ENCODE measurements at places on chromosomes 12 and 14.

GRCh38 chr14:33186656-33187055 is 248.0 kb downstream of the NPAS3 start:
- DNase-seq, result no peak

GRCh38 chr14:29857551-29857950 is 70.1 kb downstream of the PRKD1 start:
- DNase-seq, result no peak

DNA sequence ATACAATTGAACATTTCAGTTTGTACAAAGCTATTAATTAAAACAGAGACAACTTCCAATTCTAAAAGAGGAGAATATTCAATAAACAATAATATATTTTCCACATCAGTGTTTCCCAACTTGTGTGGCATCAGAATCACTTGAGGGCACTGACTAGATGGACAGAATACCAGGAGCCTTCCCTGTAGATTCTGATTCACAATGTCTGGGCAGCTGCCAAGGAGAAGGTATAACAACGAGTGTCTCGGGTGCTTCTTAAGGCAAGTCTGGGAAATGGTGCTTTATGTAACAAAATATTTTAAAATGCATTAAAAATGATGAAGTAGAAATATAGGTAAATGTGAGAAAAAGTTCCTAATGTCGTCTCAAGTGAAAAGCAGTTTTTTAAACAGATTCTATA is 26.2 kb downstream of the GALC start:
- DNase-seq, result no peak

- DNase-seq, result peak; percentile 54
Observed at GRCh38 chr12:105921872-105922669, 216.7 kb downstream of the NUAK1 start.

DNA sequence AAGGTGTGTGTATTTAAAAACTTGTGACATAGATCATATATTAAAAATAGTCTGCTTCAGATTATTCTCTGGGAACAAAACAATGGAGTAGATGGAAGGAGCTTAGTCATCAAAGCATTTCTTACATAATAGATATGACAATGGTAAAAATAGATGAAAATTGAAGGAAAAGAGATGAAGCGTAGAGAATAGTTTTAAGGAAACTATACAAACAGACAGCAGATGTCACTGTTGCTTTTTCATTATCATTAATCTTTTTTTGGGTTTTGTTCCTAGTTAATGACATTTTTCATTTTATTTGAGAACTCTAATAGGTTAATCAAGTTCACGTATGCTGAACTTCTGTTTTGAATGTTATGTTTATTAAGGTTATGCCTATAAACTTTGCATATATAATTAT is 149.2 kb upstream of the FBXO33 start:
- no peak for DNase-seq

GRCh38 chr14:76326918-76327689 is 48.8 kb upstream of the ESRRB start:
- DNase-seq, result no peak

DNA sequence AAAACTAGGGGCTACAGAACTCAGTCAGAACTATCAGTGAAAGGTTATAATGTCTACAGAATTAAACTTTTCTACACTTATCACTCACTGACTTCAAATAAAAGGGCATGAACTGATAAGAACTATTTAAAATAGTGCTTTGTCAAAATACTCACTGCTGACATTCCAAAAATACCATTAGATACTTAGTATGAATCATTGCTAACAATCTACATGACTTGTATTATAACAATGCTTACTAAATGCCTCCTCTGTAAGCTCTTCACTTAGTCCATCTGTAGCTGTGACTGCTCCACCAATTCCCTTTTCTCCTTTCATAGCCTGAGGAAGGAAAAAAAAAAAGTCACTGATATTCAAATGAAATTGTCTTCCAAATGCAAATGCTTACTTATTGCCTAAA is 17.0 kb downstream of the NFYB start:
- no peak for DNase-seq

DNA sequence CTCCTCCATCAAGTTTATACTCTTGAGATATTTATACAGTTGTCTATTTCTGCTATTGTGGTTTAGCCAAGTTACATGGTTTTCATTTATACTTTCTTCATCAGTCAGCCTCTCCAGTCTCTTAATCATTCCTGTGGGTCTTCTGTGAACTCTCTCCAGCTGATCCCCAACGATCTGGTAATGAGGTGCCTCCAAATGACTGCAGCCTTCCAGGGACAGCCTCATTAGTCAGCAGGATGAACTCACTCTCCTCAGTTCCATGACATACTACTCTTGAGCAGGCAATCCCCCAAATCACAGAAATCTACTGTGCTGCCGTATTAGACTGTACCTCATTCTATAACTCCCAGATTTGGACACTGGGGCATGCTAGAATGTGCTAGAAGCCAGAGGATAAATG is 15.3 kb downstream of the AREL1 start:
- no peak for DNase-seq

- DNase-seq, result no peak
Observed at GRCh38 chr14:97543816-97544215, 746.6 kb downstream of the VRK1 start.

DNA sequence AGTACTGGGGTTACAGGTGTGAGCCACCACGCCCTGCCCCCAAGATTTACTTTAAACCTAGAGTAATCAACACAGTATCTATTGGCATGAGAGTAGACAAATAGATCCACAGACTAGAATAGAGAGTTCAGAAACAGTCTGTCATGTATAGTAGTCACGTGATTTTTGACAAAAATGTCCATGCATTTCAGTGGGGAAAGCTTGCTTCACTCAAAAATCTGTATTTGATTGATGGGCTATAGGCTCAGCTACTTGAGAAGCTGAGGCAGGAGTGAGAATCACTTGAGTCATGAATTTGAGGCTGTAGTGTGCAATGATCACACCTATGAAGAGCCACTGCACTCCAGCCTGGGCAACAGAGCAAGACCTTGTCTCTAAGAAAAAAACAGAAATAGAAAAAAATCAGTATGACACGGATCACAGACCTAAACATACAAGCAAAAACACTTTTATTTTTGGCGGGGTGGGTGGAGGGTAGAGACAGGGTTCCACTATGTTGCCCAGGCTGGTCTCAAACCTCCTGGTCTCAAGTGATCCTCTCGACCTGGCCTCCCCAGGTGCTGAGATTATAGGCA is 7.6 kb upstream of the ORAI1 start:
- DNase-seq, result no peak

DNA sequence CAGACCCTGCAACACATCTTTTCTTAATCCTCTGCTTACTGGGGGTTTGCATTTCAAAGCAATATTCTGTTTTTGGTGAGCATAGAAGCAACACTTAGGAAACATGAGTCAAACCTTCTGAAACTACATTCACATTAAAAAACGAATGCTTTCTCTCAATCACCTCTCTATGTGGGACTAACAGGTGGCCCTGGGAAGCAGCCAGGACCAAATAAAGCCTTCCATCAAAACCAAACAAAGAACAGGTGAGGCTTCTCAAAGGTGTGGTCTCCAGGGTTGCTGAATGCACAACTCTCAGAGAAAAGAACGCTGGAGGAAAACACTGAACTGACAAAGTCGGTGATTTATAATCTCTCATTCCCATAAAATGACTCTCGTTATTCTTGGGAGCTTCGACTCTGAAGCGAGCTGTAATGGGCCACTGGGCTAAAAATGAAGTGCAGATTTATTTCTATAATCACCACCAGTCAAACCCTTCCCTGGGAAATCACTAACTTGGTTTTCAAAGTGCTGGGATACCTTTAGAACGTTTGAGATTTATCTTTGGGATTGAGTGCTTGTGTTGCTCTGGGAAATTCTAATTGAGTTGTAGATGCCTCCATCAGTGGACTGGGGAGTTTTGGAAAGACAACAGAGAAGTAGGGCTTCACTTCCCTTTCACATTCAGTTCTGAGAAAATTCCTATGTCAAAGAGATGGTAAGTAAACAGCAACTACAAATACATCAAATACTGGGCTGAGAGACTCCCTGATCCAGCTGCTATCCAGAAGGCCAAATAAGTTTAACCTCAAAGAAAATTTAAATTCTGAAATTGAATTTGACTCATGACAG is 262.0 kb upstream of the TMPO start:
- DNase-seq, result no peak

DNA sequence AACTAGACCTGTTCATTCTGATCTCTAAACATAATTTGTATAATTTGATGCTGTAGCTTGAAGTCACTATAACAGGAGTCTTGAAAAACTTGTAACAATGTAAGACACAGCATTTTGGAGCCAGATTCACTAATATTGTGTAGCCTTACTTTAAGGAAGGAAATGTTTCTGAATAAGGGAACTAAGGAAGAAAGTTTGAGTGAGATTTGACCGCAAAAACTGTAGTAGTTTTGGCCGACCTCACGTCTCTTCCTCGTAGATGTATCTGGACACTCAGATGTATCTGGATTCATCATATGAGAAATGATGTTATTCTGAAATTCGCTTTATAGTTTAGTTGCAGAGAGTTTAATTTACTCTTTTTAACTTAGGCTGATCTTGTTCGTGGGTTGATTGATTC is 13.9 kb upstream of the DNAH10 start:
- DNase-seq, result no peak

DNA sequence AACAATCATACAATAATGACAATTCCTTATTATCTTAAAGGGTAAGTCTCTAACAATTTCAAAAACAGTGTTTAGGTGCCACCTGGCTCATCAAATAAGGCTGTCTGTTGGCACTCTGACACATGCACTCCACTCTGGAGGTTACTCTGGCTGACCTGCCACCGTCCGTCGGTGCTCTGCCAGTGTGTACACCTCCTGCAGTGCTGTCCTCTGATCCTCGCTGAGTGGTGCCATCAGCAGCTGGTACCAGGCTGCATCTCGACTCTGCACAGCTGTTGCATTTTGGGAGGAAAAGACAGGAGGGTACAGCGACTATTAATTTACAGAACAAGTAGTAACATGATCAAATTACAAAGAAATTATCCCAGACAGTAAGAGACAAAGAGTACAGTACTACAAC is 63.9 kb downstream of the IPO8 start:
- DNase-seq, result no peak

DNA sequence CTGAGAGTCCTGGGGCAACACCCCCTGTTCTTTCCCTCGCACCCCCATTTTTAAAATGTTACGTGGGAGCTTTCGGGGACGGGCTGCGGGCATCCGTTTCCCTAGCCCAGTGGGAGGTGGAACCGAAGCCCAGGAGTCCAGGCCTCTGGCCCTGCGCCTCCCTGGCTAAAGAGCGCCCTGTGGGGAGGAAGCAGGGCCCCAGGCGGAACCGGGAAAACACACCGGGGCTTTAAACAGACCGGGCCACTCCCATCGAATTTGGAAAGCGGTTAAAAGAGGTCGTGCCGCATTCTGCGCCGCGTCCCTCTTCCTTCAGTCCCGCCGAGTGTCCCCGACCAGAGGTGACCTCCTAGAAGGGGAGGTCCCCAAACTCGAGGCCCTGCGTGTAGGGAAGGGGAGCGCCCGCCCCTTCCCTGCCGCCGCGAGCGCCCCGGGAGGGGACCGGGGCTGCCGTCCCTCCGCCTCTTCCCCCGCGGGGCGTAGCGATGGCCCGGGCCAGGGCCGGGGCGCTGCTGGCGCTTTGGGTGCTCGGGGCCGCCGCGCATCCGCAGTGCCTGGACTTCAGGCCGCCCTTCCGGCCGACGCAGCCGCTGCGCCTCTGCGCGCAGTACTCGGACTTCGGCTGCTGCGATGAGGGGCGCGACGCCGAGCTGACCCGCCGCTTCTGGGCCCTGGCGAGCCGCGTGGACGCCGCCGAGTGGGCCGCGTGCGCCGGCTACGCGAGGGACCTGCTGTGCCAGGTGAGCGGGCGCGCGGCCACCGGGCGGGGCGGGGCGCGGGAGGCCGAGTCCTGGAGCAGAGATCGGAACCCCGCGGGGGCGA is at the start of gene HHIPL1:
Gene HHIPL1 (plus strand): TSS at position 407 of the 822 bp plus-strand sequence. CDS start 79 bp downstream, at position 486.
- DNase-seq, result peak; percentile 21

GRCh38 chr14:71327691-71328090 is 420.4 kb downstream of the PCNX1 start:
- DNase-seq, result no peak

DNA sequence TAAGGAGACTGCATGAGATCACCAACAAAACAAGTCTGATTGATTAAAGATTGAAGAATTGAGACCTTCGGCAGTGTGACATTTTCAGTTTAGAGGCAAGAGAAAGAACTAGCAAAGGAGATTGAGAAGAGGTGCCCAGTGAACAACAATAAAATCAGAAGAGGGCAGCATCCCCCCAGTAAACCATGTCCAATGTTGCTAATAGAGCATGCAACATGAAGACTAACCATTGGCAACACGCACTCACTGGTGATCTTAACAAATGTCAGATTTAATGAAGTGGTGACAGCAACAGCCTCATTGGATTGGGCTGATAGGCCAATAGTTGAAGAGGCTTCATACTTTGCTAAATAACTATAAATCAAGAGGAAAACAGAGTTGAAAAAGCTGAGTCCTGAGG is 20.7 kb upstream of the TAS2R14 start:
- DNase-seq, result no peak

GRCh38 chr12:94648578-94648977 is 1.8 kb downstream of the TMCC3 start:
- no peak for DNase-seq

DNA sequence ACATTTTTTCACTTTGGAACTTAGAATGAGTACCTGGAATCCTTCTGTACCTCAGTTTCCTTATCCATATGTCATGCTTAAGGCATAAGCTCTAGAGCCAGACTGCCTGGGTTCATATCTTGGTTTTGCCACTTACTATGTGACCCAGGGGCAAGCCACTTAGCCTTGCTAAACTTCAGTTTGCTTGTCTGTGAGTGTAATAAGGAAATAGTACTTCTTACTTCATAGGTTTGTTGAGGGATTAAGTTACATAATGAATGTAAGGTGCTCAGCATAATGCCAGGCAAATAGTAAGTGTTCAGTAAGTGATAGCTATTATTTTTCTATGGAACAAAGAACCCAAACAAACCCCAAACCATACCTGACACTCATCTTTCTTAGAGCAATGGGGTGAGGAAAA is 225.1 kb downstream of the BCAT1 start:
- no peak for DNase-seq

DNA sequence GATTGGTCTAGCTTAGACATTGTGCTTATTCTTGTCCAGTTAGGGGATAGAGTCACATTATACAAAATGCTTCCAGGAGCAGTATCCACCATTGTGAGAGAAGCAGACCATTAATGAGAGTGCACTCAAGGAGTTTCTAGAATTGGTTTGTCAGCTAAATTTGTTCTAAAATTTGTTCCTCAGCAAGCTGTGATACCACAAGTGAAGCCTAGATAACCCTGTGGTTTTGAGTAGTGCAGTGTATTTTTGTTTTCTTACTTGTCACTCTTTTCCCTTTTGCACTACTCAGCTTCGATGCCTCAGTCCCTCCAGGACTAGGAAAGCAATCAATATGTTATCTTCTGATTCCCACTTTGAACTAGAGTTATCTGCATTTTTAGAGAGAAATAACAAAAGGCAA is 42.5 kb upstream of the AKAP6 start:
- DNase-seq, result no peak

Data from cerebellum (tissue), 4 donors.